ENCODE measurements at places on chromosomes 12 and 14.
A peak's percentile ranks its signal among the peaks of the same experiment; 100 is the strongest.

GRCh38 chr12:126617312-126617711 is 1552.1 kb downstream of the AACS start:
- no peak for DNase-seq

GRCh38 chr14:21258889-21259787 is 10.1 kb downstream of the HNRNPC start:
- no peak for DNase-seq

- DNase-seq: no peak
These were observed 358.6 kb upstream of the FOXG1 start for GRCh38 chr14:28407996-28408395.

- no peak for DNase-seq
These were observed 16.0 kb upstream of the ZFP36L1 start for GRCh38 chr14:68808696-68809480.

- DNase-seq: no peak
These were observed 25.4 kb downstream of the BATF start for GRCh38 chr14:75547552-75548250.

DNA sequence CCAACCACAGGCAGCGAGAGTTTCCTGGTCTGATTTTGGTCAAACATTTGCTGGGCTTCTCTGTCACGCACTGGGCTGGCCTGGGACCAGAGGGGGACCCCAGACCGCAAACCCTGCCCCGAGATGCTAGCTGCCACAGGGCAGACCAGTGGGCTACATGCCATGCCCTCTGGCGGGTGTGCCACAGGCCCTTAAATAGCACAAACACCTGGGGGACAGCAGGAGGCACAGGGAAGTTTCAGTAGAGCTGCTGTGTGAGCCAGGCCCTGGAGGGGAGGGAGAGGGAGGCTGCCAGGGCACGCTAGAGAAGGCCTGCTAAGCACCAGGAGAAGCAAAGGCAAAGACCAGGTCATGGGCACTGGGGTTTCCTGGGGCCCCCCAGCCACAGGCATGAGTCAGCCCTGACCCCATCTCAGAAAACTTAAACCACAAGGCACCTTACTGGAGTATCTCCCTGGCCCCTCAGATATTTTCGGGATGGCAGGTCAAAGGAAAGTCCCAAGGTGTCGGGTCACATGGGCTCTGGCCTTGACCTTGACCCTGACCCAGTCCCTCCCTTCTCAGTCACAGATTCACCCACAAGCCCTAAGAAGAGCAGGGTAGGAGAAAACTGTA is 29.2 kb downstream of the ITPK1 start:
- DNase-seq: no peak

GRCh38 chr12:21823581-21823980 is 49.1 kb upstream of the KCNJ8 start:
- no peak for DNase-seq

DNA sequence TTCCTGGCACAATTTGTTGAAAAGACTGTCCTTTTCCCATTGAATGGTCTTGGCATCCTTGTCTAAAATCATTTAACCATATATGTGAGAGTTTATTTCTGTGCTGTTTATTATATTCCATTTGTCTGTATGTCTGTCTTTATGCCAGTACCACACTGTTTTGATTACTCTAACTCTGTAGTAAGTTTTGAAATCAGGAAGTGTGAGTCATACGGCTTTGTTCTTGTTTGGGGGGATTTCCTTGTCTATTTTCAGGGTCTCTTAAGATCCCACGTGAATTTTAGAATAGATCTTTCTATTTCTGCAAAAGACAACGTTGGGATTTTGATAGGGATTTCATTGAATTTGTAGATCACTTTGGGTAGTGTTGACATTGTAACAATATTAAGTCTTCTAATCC is 88.5 kb downstream of the MYRFL start:
- DNase-seq: no peak

DNA sequence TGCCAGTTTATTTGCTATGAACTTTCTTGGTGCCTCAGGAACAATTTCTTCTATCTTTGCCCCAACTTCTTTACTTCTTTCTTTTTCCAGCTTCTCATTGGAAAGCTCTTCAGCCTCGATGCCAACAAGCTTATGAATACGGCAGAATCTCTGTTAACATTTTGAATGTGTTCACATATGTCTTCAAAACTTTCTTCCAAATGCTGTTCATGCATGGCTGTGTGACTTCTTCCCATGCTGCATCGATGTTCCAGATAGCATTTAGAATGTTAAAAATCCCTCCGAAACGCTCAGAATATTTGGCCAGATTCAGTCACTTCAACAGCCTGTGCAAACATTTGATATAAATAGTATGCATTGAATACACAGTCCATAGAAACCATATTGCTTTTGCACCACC is 247.8 kb upstream of the ARID2 start:
- DNase-seq: no peak

GRCh38 chr14:106058342-106058741 is 532.0 kb downstream of the TMEM121 start:
- no peak for DNase-seq

- no peak for DNase-seq
These were observed 4.8 kb downstream of the ENTPD5 start for GRCh38 chr14:74014299-74014698.

- no peak for DNase-seq
These were observed 1108.8 kb upstream of the SEL1L start for GRCh38 chr14:82642425-82642824.

- no peak for DNase-seq
These were observed 10.2 kb upstream of the GPX2 start for GRCh38 chr14:64952598-64953309.

DNA sequence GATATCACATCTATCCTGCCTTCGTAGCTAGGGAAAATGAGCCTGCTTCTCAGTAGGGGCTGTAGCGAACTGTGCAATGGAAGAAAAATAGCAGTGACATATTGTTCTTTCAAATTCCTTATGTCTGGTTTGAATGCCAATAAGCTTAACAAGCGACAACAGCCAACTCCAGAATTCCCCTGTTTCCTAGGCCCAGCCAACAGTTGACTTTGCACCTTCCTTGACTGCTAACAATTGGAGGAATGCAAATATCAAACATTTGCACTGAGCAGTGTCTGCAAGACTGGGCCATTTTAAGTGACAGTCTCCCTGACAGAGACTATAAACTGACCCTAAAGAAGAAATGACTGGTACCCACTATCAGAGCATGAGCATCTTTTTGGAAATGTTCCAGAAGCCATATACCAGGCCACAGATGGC is 12.0 kb upstream of the SERPINA1 start:
- no peak for DNase-seq

GRCh38 chr12:92019491-92020277 is 126.0 kb downstream of the BTG1 start:
- no peak for DNase-seq

DNA sequence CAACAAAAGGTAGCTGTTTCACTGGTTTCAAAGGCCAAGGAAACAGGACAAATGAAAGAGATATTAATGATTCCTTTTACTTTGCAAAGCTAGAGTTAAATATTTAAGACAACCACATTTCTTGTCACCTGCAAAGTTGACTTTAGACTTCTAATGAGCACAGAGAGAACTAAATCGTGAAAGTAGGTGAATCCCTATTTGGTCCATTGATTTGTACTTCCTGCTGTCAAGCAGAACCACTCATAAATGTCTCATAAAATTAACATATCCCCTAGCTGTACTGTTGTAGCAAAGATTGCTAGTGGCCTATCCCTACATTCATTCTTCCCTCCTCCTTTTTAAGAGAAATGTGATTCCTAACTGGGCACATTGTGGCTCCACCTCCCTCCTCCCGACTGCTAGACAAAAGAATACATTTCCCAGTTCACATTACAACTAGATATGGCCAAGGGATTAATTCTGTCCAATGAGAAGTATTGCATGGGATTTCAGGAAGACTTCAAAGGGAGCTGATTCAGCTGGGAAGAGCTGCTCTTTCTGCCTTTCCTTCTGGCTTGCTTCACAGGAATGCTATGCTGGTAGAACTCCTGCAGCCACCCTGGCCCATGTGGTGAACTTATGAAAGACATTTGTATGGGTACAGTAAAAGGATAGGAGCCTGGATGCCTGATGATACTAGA is 227.5 kb upstream of the ABCD2 start:
- DNase-seq: no peak

DNA sequence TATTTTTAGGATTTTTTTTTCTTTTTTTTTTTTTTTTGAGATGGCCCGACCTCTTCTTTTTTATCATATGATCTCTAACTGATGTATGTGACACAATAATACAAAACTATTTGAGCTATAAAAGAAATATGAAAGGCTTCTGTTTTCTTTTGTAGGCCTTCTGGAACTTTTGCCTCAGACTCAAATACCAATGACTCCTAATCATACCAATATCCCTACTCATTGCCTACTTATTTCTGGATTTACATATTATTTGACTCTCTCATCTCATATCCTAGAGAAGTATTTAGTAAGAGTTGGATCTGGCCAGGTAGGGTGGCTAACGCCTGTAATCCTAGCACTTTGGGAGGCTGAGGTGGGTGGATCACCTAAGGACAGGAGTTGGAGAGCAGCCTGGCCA is 12.7 kb upstream of the WDR89 start:
- DNase-seq: no peak

- DNase-seq: no peak
These were observed 248.5 kb upstream of the FBXO33 start for GRCh38 chr14:39680777-39681176.

- no peak for DNase-seq
These were observed 31.1 kb downstream of the APPL2 start for GRCh38 chr12:105204916-105205315.

DNA sequence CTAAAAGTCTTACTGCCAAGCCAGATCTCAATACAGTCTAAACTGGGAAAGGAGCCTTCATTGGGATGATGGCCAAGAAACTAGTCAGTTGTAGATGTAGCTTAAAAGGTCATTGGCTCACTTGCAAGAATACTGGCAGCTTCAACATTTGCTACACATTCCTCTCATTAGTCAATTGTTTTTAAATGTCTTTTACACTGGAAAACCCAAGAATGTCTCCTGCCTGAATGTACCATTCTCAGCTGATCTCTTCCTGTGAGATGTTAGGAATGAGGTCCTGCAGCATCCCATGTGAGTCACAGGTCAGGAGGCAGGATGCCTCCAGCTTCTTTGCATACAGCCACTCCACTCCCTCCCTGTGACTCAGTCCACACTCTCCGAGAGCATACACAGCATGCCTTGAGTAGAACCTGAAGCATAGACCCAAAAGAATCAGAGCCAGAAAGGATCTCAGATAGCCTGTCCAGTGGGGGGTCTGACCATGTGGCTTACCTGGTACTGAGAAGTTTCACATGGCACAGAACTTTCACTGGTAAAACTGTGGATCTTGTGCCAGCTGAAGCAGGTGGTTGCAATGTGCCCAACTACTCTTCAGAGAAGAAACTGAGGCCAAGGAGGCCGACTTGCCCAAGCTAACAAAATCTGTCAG is 56.0 kb upstream of the HECTD1 start:
- no peak for DNase-seq

- peak; percentile 10 for DNase-seq
These were observed 147.6 kb downstream of the CHST11 start for GRCh38 chr12:104604070-104604994.

- no peak for DNase-seq
These were observed 645.2 kb downstream of the VRK1 start for GRCh38 chr14:97442363-97442762.

DNA sequence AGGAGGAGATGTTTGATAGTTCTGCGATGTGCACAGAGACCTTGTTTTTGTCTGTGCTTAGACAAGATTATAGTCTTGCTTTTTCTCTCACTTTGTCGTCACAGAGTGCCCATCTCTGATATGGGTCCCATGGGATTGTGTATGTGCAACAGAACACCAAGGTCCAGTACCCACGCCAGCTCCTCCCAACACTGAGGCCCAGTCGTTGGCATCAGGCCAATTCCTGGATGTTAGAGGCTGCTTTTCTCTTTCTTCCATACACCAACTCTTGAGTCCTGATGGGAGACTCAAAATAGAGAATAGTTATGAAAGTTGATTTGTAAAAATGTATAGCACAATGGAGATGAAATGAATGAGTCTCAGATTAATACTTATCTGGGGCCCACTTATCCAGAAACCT is 22.7 kb upstream of the PRMT8 start:
- no peak for DNase-seq

DNA sequence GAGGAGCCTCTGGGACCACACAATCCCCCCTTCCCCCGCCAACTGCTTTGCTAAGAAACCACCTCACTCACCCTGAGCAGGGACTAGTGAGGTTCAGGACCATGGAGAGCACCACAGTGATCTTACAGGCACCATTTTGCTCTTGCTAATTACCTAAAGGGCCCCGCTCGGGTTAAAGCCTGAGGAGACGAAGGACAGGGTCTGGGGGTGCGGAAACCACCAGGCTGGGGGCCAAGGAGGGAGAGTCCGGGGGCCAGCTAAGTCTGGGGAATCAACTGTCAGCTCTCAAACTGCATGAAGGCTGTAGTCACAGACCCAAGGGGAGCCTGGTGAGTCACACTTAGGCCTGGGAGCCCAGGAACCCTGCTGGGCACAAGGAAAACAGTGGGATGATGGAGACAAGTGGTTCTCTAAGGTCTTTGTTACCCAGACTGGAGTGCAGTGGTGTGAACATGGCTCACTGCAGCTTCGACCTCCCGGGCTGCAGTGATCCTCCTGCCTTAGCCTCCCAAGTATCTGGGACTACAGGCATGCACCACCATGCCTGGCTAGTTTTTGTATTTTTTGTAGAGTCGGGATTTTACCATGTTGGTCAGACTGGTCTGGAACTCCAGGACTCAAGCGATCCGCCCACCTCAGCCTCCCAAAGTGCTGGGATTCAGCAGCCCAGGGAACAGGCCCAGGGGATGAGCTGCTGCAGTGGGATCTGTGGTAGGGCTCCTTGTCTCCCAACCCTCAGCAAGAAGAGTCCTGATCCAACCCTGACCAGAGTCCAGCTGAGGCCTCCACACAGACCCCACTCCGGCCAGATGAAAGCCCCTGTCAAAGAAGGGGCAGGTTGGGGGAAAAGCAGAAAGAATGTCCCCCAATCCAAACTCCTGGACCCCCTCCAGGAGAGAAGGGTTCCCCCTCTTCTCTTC is 98.8 kb downstream of the CALM1 start:
- DNase-seq: no peak

GRCh38 chr14:35956376-35957085 is 130.4 kb downstream of the BRMS1L start:
- DNase-seq: no peak

- no peak for DNase-seq
These were observed 45.8 kb upstream of the TMED10 start for GRCh38 chr14:75222208-75222701.

DNA sequence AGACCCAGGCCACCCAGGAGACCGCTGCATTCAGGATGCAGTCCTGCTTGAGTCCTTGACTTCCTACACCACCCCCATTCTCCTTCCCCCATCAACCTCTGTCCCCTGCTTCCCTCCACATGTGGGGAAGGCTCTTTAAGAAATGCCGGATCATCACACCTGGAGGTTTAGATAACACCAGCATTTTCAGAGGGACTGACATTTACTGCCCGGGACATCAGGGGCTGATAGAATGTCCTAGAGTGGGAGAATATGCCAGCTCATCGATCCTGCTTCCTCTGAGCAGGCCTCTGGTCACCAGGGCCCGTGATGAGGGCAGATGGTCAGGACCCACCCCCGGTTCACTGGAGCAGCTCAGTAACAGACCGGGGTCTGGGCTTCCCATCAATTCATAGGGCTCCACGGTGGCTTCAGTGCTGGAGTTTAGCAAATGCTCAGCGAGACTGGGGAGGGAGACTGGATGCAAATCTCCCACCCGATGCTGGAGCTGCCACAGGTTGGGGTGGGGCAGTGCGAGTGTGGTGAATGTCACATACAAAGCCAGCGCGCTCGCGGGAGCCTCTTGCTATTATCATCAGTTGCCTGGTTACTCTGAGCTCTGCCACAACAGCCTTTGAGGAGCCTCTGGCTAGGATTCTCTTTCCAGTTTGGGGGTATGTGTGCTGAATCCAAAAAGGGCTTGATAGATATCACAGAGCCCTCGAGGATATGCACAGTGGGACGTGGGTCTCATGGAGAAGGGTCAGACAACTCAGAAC is 111.6 kb downstream of the RBM19 start:
- DNase-seq: no peak
